MM.1S (cell line): ENCODE measurements at places on chromosomes 2 and 18.

GRCh38 chr18:36762074-36762473 lies 66.7 kb downstream of the TPGS2 start:
- DNase-seq, result no peak

- DNase-seq, result no peak
These were observed 192.6 kb upstream of the ZEB2 start for GRCh38 chr2:144712550-144712940.

GRCh38 chr2:39647104-39647765 lies 18.5 kb upstream of the TMEM178A start:
- no peak for DNase-seq

GRCh38 chr18:56217406-56217805 lies 421.0 kb downstream of the TXNL1 start:
- DNase-seq, result no peak

DNA sequence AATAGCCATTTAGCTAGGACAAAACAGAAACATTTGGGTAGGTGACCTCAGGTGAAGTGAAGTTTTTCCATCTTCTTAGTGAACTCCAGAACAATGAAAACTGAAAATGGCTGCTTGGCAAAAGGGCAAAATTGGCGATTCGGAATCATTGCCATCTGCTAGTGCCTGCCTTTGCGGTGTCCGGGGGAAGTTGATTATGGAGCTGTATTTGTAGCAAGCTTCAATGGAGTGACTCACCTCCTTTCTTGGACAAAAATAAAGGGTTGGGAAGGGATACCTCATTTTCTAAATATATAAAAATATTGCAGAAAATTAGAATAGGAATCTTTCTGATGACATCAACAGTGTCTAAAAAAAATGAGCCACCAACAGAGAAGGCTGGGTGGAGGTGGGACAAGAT lies 460.5 kb downstream of the TGIF1 start:
- no peak for DNase-seq

GRCh38 chr2:190441564-190441963 lies 33.4 kb downstream of the MFSD6 start:
- no peak for DNase-seq

- DNase-seq, result no peak
These were observed 1643.1 kb upstream of the CELF4 start for GRCh38 chr18:39208729-39209128.

DNA sequence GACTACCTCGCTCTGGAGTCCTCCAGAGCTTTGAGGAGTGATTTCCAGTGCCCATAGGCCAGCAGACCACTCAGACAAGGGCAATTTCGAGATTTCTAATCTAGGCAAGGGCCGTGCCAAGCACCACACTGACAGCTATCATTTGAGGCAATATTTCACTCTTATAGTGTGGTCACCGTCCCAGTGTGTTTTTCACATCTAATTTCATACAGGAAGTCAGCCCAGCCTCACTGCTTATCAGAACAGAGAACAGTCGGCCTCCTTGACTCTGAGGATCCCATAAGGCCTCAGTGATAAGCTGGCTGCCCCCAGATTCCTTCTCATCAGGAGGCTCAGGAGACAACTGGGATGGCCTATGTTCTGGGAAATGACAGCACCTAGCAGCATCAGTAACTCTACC lies 581 bp downstream of the CAPN14 start:
- peak; percentile 85 for DNase-seq

DNA sequence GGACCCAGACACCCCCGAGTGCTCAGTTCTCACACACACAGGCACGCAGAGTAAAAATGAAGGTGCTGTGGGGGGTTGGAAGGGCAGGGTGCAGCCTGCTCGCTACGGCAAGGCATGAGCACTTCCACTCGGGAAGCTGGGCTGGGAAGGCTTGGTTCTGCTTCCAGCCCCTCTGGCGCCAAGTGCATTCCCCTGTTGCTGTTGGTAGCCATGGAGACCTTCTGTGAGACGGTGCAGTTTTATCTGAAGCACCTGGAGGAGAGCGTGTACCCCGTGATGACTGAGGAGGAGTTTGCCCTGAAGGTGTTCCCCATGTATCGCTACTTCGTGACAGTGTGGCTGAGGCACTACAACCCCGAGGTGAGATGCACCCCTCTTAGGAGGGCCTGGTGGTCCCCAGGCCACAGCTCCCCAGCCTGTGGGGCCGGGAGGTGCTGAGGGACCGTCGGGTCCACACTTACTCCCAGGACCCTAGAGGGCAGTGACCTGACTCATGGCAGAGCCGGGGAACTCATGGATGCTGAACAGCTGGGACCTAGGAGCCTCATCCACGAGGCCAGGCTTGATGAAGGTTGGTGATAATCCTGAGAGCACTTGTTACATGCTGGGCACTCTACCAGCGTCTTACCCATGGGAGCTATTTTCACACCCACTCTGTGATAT lies 15.5 kb downstream of the MROH2A start:
- no peak for DNase-seq

- DNase-seq, result no peak
These were observed 1557.5 kb upstream of the ACVR2A start for GRCh38 chr2:146287281-146287680.

GRCh38 chr2:248724-249123 lies 15.1 kb downstream of the SH3YL1 start:
- no peak for DNase-seq

- DNase-seq, result no peak
These were observed 545 bp upstream of the CDCA7 start for GRCh38 chr2:173354073-173354581.

GRCh38 chr2:95334916-95335641 lies 37.9 kb downstream of the KCNIP3 start:
- DNase-seq, result no peak
